ENCODE measurements at places on chromosomes 11 and 22. TPM values are rescaled to one million over a fixed set of nuclear protein-coding genes. Genes with fewer than 3 reads are reported as not detected.

Gene PGA5
- not detected for total RNA-seq

Gene ZP1
- total RNA-seq: not detected

Gene CADM1
- not detected for total RNA-seq

Gene TCN1
- not detected for total RNA-seq

Gene RFPL1
- not detected for total RNA-seq

Gene SPTBN2
- total RNA-seq: 1.8 TPM

Gene USP35
- total RNA-seq: 16.3 TPM

Gene PRMT3
- total RNA-seq: 33.6 TPM

Gene KCNJ5
- not detected for total RNA-seq

Gene DERL3
- total RNA-seq: 7.3 TPM

Gene TMEM132A
- 0.71 TPM for total RNA-seq
